ENCODE measurements at places on chromosomes 3 and 15. TPM values are rescaled to one million over a fixed set of nuclear protein-coding genes. Genes with fewer than 3 reads are reported as not detected.

The NOX5 gene
- 0.64 TPM for total RNA-seq

DNA sequence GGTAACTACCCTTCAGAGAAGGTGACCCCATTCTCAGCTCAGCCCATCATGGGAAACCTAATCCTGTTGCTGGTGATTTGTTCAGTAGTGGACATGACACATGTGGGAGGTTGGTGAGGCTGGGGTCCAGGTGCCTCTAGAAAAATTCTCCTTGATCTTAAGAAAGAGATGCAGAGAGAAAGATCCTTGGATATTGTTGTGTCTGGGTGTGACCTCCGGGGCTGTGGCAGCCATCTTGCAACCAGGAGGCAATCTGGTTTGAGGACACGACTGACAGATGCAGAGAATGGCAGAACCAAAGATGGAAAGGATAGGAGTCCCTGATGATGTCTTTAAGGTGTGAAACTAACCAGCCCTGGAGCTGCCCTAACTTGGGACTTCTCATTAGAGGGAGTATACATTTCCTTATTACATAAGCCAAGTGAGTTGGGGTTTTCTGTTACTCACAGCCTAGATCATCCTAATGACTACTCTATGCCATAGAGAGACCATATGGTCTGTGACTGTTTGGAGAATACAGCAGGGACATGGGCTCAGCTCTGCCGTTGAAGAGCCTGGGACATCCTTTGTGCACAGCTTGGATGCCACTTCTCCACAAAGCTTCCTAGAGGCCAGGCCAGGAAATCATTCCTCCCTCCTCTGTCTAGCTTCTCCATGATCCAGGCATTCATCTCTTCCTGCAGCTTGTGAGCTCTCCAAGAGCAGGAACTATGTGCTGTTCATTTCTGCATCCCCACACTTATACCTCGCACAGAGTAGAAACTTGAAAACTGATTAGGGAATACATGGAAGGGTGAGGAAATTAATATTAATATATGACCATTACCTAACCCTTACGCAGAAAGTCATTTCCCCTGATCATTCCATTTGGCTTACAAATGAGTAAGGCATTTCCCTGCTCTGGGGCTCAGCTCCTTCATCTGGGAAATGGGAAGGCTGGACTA lies 45.9 kb downstream of the HRH1 start:
- no peak for DNase-seq

- DNase-seq = no peak
These were observed 603.2 kb upstream of the KCNMB2 start for GRCh38 chr3:177932750-177933660.

DNA sequence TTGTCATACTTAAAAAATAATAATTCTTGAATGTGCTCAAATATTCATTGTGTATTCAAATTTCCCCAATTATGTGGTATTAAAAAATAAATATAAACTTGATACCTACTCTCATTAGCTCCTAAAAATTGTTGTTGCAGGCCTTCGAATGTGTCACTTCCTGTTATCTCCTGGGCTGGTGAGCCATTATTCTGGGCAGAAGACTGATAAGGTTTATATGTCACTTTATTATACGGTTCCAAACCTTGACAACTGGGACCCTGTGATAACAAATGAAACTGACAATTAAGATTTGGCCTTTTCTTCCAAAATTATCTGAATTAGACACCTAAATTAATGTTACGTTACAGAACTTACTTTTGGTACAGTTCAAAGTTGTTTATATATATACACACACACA lies 15.0 kb downstream of the CEP152 start:
- no peak for DNase-seq

GRCh38 chr3:9362731-9363530 lies at the start of gene THUMPD3:
Gene THUMPD3, plus strand, starts transcription at chr3:9363054. Its CDS starts 2,015 bp downstream, at chr3:9365069.
- DNase-seq = peak; percentile 92

- peak; percentile 57 for DNase-seq
These were observed 873 bp downstream of the CAPN7 start for GRCh38 chr3:15206662-15207576.

- no peak for DNase-seq
These were observed 6.2 kb upstream of the RBMS3 start for GRCh38 chr3:29274667-29275066.

DNA sequence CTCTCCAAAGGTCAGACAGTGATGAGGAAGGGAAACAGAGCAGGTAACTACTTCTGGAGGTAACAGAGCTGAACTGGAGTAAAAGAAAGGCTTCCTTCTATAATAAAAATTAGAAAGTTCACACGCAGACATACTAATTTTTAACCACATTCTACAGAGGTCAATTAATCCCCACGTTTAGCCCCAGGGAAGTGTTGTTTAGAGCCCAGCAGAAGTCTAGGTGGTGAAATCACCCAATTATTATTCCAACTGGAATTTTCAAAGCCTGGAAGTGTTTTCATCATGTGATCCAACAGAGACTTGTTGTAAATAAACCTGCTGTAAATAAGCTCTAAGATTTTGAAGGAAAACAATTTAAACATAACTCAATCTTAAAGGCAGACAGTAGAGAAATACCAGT lies 6.8 kb downstream of the ALDH1A2 start:
- DNase-seq = no peak

- no peak for DNase-seq
These were observed 108.3 kb upstream of the CTDSPL start for GRCh38 chr3:37753428-37753827.

DNA sequence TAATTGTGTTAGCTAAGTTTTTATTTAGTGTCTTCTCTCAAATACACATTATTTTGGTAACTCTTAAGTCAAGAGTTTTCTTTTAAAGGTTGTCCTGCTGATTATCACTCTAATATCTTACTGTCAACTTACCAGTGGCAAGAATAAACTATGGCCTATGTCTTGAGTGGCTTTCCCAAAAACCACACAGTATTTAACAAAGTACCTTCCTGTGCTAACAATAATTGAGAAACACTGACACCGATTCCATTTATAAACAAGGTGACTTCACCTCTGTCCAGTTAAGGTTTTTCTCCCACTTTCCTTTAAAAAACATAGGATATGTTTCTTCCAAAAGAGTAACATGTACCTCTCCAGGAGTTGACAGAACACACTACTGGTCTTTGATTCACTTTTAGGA lies 234.3 kb upstream of the CD96 start:
- DNase-seq = no peak

Data from fibroblast of villous mesenchyme (primary cell).